ENCODE measurements at places on chromosomes 16 and 17. TPM values are rescaled to one million over a fixed set of nuclear protein-coding genes. Genes with fewer than 3 reads are reported as not detected.
A peak's percentile ranks its signal among the peaks of the same experiment; 100 is the strongest.

The TEX19 gene
- total RNA-seq: 3.4 TPM

The CPHXL2 gene
- total RNA-seq: not detected

The KCNH6 gene
- total RNA-seq: not detected

The DNAI2 gene
- total RNA-seq: not detected

The RNF222 gene
- not detected for total RNA-seq

The DRC7 gene
- 1.2 TPM for total RNA-seq

The KRTAP2-1 gene
- not detected for total RNA-seq

The OVCA2 gene
- total RNA-seq: 39.3 TPM

- no peak for DNase-seq
Observed at GRCh38 chr17:78300962-78301820, 58.7 kb downstream of the SOCS3 start.

DNA sequence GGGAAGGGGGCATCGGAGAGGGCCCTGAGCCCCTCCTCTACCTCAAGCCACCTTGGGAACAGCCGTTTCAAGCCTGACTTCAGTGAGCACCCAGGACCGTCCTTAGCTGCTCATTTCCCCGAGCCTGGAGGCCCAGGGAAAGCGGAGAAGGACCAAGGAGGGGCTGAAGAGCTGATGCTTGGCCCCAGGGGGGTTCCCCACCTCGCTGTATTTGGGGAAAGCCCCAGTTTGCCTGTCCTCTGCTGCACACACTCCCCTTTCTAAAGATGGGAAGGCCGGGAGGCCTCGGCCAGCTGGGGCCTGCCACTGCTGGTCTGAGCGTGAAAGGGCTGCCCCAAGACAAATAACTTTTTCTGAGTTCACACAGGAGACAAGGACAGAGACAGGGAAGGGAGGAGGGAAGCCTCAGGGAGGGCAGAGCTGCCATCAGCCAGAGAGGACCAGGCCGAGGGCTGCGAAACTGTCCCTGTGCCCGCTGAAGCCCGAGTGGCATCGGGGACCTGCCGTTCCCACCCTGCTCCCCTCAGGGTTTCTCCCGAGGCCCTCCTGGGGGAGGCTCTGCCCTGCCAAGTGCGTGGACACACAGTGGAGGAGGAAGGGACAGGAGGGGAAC is 11.6 kb downstream of the ZACN start:
- DNase-seq: no peak

- DNase-seq: no peak
Observed at GRCh38 chr17:7176107-7176840, 2.9 kb downstream of the ASGR1 start.

DNA sequence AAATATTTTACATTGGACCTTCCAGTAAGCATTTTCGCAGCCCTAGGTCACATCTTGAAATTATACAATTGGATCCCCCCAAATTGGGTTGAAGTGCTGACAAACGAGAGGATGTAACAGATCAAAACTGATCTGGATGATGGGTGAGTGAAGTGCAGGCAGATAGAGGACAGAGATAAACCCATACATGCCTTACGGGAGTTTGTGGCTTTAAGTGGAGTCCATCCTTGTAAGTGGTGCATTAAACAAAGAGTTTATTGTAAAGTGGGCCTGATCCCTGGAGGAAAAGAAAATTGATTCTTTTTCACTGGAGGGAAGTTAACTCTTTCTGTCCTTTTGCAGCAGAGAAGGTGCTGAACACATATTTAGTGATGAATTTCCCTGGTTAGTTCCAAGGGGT is 39.0 kb upstream of the KCNJ2 start:
- no peak for DNase-seq

DNA sequence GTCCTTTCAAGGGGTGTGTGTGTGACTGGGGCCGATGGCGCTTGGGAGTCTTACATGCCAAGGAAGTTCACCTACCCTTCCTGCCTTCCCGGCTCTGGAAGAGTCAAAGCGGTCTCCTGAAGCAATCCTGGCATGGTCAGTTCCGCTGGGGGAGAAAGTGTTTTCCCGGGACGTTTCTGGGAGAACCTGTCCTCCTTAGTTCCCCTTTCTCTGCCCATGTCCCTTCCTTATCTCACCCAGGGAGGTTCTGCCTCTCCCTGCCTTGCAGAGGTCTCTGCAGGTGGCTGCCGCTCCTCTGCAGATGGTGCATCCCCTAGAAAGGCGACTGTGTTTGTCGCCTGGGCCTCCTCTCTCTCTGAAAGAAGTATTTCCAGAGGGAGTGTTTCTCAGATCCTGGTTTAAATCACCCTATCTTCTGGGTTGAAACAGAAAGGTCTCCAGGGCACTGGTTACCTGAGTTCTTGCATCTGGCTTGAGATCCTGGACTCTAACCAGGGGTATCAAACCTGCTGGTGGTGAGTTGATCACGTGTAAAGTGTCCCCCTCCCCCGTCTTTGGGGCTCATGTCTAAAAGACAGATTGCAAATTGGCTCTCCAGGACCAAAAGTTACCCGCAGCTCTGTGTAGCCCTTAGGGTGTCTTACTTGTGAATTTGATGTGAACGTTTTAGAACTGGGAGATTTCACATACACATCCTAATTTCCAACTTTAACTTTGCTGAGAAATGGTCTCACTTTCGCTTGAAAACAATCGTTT is 1.9 kb downstream of the PRKCB start:
- DNase-seq: no peak

DNA sequence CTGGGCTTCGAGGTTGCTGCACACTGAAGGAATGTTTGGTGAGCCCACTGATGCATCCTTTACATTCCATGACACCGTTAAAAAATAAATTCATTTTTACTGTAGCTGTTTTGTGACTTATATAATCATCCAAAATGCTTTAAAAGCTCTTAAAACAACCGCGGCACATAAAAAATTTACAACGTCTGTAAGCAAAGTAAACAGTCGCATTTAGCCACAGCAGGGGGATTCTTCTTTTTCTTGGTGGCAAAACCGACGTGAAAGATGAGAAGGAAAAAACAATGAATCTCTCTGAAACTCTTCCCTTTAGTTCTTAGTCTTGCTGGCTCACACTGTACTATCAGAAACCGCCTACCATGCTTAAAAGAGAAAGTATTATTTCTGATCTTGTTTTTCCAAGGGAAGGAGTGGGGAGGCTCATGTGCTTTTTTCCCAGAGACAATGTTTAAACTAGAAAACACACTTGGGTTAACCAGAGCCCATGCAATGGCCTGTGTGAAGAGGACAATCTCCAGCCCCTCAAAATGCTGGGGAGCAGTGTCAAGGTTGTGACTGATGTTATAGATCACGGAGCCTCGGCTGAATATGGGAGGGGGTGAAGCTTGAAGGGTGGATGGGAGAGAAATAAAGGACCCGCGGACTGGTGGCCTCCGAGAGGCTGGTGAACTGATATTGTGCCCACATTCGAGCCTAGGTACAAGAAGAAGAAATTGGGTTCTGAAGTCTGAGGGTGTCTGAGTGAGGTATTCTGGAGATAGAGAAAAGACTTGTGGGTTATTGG is 91.1 kb downstream of the IRF8 start:
- DNase-seq: no peak

DNA sequence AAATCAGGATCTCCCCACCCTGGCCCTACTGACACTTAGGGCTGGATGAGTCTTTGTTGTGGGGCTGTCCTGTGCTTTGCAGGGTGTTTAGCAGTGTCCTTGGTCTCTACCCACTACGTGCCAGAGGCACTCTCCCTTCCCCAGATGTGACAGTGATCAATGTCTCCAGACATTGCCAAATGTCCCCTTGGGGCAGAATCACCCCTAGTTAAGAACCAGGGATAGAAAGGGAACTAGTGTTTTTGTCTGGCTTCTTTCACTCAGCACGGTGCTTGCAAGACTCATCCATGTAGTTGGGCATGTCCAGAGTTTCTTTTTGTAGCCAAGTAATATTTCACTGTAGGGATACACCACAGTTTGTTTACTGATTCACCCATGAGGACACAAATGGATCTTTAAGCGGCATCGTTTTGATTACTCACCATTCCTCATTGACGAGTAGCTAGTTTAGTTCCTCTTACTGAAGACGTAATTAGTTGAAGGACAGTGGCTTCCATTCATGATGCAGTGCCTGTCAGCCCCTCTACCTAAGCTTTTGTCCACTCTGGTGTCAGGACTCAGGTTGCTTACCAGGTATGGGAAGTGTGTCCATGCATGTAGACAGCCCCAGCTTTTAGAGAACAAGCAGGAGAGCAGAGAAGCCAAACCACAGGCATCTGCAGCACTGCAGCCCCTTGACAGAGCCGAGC is 26.0 kb upstream of the ITGB4 start:
- DNase-seq: no peak

- DNase-seq: no peak
Observed at GRCh38 chr17:72930031-72930430, 162.5 kb downstream of the SLC39A11 start.

- no peak for DNase-seq
Observed at GRCh38 chr16:59909262-59909661, 1175.1 kb upstream of the GOT2 start.

DNA sequence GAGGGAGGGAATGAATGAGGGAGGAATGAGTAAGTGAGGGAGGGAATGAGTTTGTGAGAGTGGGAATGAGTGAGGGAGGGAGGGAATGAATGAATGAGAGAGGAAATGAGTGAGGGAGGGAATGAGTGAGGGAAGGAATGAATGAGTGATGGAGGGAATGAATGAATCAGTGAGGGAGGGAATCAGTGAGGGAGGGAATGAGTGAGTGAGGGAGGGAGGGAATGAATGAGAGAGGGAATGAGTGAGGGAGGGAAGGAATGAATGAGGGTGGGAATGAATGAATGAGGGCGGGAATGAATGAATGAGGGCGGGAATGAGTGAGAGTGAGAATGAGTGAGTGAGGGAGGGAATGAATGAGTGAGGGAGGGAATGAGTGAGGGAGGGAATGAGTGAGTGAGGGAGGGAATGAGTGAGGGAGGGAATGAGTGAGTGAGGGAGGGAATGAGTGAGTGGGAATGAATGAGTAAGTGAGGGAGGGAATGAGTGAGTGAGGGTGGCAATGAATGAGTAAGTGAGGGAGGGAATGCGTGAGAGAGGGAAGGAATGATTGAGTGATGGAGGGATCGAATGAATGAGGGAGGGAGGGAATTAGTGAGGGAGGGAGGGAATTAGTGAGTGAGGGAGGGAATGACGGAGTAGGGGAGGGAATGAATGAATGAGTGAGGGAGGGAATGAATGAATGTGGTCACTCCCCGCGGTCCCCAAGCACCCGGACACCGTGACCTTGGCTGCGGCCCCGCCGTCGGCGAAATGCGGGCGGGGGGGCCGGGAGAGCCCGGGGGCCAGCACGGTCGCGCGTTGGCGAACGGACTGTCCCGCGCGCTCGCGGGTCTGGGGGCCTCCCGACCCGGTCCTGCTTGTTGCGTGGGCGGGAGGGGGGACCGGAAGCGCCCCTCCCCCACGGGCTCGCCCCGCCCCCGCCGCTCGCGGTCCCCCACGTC is 1.1 kb upstream of the UBE2I start:
- no peak for DNase-seq

- DNase-seq: no peak
Observed at GRCh38 chr17:43411369-43411677, 12.5 kb downstream of the ARL4D start.

DNA sequence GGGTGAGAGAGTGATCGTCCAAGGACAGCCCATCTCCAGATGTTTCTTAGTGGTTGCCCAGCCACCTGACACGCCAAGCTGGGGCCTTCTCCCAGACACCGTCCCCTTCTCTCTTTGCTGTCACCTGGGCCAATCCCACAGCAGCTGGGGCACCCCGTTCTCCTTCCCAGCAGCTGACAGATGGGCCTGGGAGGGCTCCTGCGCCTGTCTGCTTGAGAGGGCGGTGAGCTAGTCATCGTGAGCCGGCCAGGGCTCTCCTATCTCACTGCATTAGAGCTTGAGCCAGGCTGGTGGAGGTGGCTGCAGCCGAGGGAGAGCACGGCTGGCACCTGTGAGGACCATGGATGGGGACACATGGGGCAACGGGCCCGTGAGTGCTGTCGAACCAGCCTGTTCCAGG is 41.2 kb downstream of the RAB11FIP3 start:
- DNase-seq: no peak

GRCh38 chr17:45294506-45294905 is 22.3 kb downstream of the MAP3K14 start:
- no peak for DNase-seq

DNA sequence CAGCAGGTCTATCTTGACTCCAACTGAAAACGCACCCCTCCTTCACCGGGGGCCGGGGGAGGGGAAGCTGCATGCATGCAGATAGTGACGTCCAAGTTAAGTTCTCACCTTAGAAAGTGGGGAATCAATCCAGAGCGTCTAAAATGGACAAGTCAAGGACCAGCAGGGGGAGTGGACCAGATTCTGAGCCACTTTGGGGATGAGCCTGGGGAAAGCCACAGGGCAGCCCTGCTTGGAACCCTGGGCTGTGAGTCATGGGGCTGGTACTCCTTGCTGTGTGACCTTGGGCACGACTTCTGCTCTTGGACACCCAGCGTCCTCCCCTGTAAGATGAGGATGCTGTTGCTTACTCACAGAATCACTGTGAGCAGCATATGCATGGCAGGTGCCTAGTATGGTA is 9.1 kb downstream of the TNFRSF13B start:
- DNase-seq: no peak

DNA sequence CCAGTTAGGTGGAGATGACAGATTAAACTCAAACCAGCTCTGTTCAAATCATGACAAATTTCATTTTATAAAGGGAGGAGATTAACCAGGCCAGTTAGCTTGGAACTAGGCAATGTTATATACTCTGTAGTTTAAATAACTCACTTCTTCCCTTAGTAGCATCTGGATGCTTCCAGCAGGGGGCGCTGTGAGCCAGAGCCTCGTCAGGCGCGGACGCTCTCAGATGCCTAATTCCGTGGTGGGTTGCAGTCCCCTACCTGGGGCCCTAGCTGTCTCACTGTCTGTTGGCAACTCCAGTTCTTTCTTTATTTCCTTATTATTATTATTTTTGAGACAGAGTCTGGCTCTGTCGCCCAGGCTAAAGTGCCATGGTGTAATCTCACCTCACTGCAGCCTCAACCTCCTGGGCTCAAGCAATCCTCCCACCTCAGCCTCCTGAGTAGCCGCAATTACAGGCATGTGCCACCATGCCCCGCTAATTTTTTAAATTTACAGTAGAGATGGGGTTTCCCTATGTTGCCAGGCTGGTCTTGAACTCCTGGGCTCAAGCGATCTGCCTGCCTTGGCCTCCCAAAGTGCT is 17.3 kb upstream of the WFDC1 start:
- peak; percentile 65 for DNase-seq

- no peak for DNase-seq
Observed at GRCh38 chr16:426906-427249, 1.4 kb downstream of the RAB11FIP3 start.

DNA sequence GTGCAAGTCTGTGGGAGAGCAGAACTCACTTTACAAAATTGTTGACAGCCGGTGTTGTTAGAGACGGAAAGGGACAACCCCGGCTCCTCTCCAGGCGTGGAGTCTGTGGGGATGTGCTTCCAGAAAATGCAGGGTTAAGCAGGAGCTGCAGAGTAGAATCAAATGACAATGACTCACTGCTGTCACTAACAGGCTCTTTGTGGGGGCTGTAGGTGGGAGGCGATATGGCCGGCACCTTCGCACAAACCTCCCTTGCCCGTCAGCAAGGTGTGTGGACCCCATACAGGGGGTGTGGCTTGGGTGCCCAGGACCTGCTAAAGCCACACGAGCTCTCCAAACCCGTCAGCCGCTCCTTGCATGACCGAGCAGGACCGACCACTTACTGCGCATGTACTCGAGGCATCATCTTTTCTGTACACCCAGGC is 5.8 kb downstream of the PDK2 start:
- no peak for DNase-seq
